Transverse colon (tissue), 4 donors: ENCODE measurements at places on chromosomes 3 and 15. TPM values are rescaled to one million over a fixed set of nuclear protein-coding genes. Genes with fewer than 3 reads are reported as not detected.

The PP2D1 gene
- not detected for total RNA-seq

- DNase-seq = no peak
Observed at GRCh38 chr3:127604546-127605165, 6.4 kb downstream of the MCM2 start.

- DNase-seq = no peak
Observed at GRCh38 chr3:180808823-180809575, 103.5 kb upstream of the FXR1 start.

The SERINC4 gene
- total RNA-seq = not detected
